ENCODE measurements at places on chromosomes 3 and 15.

- DNase-seq, result peak; percentile 29
Observed at GRCh38 chr15:72155635-72156616, 37.7 kb downstream of the SENP8 start.

DNA sequence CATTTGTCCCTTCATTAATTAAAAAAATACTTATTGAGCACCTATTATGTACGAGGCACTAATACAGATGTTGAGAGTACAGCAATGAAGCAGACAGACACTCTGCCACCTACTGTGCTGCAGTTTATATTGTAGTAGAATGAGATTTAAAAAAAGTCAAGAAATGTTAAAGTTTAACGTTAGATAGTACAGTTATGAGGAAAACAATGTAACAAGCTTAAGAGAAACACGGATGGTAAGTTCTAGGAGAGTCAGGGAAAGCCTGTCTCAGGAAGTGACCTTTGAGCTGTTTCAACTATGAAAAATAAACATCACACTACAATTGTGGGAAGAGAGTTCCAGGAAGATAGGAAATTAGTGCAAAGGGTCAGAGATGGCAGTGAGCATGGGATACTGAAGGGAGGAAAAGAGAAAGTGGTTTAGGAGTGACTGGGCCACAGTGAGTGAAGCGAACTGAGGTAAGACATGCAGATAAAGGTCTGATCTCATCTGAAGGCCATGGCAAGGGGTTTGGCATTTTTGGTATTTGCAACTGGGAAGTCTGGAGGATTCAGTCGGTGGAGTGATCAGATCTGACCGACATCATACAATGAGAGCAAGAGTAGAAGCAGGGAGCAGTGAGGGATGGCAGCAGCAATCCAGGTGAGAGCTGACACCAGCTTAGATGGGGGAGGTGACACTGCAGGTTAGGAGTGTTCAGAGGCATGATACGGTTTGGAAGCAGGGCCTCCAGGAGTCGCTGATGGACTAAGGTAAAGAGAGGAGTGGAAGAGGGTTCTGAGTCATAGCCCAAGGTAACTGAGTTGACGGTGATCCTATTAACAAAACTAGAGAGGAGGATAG lies 28.5 kb downstream of the PLSCR4 start:
- no peak for DNase-seq

DNA sequence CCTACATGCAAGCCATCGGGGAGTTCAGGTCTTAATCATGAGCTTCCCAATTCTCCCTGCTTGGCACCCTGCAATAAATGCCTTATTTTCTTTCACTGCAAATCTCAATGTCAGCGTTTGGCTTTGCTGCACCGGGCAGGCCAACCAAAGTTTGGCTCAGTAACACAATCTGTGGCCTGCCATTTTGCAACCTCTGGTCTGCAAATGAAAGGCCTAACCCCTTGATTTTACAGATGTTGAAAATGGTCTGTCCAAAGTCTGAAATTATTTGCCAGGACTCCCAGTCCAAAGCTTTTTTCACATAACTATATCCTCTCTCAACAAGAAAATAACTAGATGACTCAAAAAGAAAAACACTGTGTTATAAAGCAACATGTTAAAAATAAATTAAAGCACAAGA lies 34.0 kb upstream of the LEKR1 start:
- DNase-seq, result no peak

- DNase-seq, result no peak
Observed at GRCh38 chr15:78626381-78626995, 5.7 kb upstream of the CHRNA3 start.

GRCh38 chr3:58198804-58199203 lies 12.0 kb downstream of the DNASE1L3 start:
- DNase-seq, result no peak

DNA sequence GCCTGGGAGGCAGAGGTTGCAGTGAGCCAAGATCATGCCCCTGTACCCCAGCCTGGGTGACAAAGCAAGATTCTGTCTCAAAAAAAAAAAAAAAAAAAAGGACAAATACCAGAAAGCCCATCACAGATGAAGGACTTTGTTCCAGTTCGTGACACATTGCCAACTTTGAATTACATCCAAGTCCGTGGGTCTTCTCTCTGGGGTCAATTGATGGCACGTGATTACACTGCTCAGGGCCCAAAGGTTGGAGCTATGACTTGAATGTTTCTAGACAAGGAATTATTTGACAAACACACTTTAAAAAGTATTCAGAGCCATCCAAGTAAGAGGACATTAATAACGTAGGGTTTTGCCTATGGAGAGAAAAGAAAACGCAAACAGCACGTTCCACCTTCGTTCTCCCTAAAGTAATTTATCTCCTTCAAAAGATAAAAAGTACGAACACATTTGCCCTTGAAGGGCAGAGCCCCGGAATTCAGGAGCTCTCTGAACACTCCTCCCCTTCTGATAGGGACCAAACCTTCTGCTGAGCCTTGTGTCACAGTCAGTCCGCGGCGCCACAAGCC lies 31.3 kb upstream of the ST3GAL6 start:
- no peak for DNase-seq

All from AG04449 (cell line).